ENCODE measurements at places on chromosomes 2 and 18.

DNA sequence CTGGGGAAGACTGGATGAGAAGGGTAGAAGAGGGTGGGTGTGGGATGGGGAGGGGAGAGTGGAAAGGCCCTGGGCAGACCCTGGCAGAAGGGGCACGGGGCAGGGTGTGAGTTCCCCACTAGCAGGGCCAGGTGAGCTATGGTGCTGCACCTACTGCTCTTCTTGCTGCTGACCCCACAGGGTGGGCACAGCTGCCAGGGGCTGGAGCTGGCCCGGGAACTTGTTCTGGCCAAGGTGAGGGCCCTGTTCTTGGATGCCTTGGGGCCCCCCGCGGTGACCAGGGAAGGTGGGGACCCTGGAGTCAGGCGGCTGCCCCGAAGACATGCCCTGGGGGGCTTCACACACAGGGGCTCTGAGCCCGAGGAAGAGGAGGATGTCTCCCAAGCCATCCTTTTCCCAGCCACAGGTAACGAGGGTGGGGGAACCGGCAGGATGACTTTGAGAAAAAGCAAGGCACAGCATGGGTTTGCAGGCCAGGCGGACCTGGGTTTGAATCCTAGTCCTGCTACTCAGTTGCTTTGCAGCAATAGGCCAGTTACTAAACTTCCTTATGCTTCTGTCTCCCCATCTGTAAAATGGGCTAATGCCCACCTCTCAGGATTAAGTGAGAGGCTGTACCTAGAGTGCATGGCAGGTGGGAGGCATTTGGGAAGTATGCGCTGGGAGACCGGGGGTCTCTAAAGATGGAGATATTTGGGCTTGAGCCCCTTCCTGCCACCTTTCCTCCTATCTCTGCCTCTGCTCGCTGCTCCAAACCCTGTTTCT, at the start of gene INHA:
INHA (plus strand) TSS at position 74 of the 765 bp plus-strand sequence; CDS start at position 139, 65 bp downstream.
- no peak for DNase-seq

- no peak for DNase-seq
Measured at GRCh38 chr18:731185-731584, 18.8 kb upstream of the ENOSF1 start.

DNA sequence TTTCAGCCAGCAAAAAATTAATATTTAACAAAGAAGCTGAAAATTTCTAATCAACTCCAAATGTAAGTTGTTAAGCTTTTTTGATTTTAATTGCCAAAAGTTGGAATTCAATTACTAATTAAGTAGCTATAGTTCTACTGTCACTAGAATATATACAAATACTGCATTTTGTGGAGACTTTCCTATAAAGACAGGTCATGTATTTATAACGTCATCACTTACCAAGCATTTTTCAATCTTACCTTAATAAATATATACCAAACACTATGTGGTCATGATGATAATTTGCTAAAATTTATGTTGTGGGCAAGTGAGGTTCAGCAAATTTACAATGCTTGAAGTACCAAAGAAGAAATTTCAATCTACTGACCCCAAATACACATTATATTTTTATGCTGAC, 24.2 kb upstream of the TMEFF2 start:
- DNase-seq, result no peak

DNA sequence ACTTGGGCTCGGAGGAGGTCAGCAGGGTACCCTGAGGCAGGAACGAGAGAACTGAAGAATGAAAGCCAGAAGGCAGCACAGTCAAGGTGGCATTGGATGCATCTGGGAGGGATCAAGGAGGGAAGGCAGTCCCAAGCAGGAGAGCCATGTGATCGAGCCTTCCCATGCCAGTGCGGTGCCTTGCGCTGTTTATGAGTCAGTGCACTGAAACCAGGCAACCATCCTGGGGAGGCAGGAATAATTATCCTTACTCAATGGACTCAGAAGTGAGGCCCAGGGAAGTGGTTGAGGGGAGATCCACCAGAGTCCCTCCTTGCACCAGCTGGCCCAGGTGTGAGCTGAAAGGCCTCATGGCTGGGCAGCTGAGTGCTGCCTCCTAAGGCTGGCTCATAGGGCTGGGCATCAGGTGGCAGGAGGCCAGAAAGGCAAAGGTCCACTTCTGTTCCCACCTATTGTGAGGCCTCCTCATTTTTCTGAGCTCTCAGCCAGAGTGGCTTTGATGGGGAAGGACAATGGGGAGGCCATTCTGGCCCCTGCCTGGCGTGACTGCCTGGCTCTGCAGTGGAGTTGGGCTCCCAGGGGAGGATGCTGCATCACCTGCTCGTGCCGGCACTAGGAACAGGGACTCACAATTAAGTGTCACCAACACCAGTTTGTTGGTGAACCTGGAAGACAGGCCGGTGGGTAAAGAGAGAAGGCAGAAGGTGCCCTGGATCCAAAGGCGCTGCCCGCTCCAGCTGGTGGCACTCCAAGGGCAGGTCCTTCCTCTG, 82.3 kb downstream of the TFCP2L1 start:
- DNase-seq, result no peak

GRCh38 chr2:135636982-135637381, 104.7 kb upstream of the UBXN4 start:
- DNase-seq, result no peak

DNA sequence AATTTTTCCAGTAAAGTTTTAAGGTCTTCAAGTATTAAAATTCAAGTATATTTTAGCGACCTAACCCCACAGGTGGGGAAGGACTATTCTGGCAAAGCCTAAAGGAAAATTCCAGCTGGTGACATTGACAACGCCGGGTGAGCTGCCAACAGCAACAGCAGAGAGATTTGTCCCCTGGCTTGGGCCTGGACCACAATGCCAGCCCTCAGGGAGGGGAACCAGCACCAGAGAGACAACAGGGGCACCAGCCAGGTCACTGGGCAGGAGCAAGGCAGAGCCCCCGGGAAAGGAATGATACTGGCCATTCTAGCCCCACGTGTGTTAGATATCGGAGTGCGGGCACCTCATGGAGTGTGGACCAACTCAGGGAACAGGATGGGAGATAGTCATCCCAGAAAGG, 95.7 kb downstream of the ARMC9 start:
- DNase-seq, result no peak

DNA sequence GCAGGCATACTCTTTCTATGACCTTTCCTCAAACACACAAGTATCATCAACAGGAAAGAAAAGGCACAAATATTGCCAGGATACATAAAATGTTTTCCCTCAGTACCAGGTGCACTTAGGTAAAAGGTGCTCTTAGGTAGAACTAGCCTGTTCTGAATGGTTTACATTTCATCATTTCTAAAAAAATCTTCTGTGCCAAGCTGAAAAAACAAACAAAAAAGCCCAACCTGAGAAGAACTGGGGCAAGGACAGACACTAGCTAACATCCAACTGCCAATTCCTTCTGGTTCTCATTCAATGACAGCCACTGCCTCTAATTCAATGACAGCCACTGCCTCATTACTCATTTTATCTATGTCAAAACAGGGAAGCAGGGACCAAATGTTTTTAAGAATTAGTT, 68.5 kb downstream of the SPIRE1 start:
- DNase-seq, result no peak

- DNase-seq, result no peak
Measured at GRCh38 chr18:3140986-3141639, 78.7 kb downstream of the MYOM1 start.

DNA sequence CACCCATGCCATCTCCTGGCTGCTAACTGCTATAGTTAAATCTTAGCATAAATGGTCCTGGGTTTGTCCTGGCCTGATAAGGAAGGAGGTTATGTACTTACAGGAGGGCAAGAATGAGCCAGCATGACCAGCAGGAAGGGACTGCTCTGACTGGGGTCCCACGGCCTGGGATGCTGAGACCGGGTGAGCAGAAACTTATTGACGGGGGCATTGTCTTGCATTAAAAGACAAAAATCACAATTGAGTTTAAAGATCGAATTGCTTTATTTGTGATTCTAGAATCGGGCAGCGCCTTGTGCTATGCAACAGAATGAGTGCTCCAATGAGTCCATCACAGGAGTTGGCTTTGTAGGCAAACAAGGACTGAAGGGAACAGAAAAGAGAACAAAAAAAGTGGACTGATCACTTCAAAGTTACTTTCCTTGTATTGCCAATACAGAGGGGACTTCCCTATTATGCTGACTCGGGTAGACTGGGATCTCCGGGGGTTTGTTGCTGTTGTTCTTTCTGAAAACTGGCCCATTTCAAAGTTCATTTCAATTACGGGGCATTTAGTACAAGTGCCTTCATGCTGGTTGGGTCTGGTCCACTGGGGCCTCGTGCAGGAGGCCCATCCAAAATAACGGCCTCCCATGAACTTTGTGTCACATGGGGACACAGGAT, 87.1 kb upstream of the SLC66A3 start:
- DNase-seq, result no peak

DNA sequence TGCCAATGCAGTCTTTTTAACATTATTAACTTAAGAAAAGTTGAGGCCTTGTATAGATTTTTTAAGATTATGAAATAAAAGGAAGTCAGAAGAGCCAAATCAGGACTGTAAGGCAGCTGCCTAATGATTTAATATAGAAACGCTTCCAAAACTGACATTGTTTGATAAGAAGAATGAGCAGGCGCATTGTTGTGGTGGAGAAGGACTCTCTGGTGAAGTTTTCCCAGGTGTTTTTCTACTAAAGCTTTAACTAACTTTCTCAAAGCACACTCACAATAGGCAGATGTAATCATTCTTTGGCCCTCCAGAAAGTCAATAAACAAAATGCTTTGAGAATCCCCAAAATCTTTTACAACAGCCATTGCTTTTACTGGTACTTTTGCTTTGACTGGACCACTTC, 288.6 kb upstream of the FIGN start:
- no peak for DNase-seq

- DNase-seq, result no peak
Measured at GRCh38 chr2:63675026-63675425, 86.3 kb downstream of the MDH1 start.

DNA sequence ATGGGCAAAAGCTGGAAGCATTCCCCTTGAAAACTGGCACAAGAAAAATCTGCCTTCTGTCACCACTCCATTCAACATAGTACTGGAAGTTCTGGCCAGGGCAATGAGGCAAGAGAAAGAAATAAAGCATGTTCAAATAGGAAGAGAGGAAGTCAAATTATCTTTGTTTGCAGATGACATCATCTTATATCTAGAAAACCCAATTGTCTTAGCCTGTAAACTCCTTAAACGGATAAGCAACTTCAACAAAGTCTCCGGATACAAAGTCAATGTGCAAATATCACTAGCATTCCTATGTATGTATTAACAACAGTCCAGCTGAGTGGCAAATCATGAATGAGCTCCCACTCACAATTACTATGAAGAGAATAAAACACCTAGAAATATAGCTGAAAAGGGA, 1579.3 kb downstream of the SUCLG1 start:
- no peak for DNase-seq

DNA sequence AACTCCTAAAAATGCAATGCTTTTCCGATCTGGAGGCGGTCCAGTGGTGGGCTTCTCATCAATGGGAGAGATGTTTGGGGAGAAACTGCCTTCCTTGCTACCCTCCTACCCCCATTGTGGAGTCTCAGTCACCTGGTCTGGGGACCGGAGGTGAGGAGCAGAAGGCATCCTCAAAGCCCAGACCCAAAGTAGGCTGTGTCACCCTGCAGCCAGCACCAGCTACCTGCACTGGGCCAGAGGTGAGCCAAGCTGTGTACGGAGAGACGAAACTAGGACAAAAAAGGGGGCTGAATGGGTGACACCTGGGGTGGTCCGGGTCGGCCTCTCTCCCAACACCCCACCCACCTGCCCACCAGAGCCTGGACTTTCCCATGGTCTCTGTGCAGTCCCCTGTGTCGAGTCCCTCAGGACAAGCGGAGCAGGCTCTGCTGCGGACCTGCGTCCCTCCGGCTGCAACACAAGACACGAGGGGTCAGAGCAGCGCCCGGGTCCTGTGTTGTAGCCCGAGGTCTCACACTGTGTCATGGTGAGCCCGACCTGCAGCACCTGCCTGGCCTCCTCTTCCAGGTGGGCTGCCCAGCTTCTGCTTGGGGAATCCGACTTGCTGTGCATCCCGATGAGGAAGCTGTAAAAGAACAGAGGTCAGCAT, 68.0 kb upstream of the RMP24 start:
- DNase-seq, result no peak

DNA sequence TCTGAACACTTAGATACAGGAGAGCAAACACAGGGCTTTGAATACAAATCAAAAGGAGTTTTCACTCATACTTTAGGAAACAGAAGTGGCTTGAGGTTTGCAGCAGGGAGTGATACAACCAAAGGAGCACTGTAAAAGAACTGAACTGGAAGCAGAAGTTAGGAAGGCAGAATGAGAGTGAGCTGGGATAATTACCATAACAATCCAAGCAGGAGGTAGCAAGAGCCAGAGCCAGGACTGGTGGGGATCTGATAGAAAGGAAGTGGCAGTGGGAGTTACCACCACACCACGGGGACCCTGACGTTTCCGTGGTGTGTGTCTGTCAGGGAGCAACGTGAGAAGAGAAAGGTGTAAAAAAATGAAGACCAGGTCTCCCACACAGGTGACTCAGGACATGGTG, 81.3 kb upstream of the EPB41L3 start:
- no peak for DNase-seq

DNA sequence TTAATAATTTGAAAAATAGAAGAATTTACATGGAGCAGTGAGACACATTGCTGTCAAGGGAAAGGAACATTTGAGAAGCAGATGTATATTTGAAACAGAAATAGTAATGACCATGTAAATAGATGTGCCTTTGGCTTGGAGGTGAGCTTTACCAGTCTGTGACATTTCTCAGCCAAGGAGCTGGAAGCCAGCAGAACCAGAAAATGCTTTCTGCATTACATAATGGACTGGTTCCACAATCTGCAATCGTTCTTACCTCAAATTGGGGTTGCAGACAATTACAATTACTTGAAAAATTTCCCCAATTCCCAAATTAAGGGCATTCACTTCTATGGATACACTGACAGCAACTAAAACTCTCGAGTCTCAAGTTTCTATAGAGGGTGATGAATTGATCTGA, 59.7 kb downstream of the HNMT start:
- no peak for DNase-seq

- DNase-seq, result peak; percentile 33
Measured at GRCh38 chr18:32919799-32920198, 147.0 kb upstream of the KLHL14 start.

- peak; percentile 38 for DNase-seq
Measured at GRCh38 chr2:66862885-66863650, 428.1 kb downstream of the MEIS1 start.

DNA sequence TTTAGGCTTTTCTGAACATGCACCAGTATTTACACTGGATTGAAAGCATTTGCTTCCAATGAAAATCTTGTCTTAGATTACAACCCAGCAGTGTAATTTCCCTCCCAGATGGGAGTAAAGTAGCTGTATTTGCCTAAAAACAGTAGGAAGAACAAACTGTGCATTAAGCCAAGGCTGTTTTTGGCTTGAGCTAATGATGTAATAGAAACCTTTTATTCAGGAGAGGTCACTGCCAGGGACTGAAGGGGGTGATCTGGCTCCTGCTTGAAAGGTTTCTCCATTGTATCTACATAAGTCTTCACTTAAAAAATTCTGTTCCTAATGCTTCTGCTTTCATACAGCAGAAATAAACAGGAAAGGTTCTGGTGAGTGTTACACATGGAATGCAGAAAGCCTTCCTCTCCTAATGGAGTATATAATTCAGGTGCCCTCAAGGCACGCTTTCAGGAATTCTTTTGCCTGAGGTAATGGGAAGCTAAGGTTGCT, 74.4 kb downstream of the MEIS1 start:
- peak; percentile 50 for DNase-seq
